Small intestine (tissue), 16 donors: ENCODE measurements at places on chromosomes 11 and 22. TPM values are rescaled to one million over a fixed set of nuclear protein-coding genes. Genes with fewer than 3 reads are reported as not detected.

- no peaks in the 10 kb centered on the region for H3K36me3 ChIP-seq
- no peaks in the 10 kb centered on the region for H3K4me1 ChIP-seq
- no peak overlapping the region for H3K4me3 ChIP-seq
- H3K27ac ChIP-seq: no peak overlapping the region
Measured at GRCh38 chr22:48663297-48663696, 1164.4 kb downstream of the BRD1 start.

DNA sequence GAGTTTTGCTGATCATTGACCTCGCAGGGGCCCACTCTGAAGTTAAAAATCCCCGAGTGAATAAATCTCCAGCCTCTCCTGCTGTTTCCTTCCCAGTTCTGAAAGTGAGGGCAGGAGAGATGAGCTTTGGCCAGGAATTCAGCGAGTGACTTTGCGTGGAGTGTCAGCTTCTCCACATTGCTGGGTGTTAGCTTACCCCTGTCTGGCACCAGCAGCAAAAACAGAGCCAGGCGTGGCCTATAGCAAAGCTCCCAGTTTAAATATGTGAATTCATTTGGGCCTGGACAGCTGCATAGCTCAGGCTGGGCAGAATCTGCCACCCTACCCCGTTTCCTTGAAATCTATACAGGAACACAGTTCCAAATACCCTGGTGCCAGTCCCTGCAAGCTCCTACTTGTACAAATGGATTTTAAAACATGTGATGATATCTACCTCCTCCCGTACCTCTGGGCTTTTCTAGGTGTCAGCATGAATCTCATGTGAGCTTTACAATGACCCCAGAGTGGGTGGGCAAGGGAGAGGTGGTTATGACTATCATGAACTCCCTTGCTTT lies 25.6 kb downstream of the TIMP3 start:
- H3K27me3 ChIP-seq: no peaks in the 10 kb centered on the region
- no peak for DNase-seq
- peaks cover 5% of the 10 kb centered on the region for H3K4me1 ChIP-seq
- H3K4me3 ChIP-seq: no peak overlapping the region
- peaks cover 6% of the 10 kb centered on the region for H3K36me3 ChIP-seq

DNA sequence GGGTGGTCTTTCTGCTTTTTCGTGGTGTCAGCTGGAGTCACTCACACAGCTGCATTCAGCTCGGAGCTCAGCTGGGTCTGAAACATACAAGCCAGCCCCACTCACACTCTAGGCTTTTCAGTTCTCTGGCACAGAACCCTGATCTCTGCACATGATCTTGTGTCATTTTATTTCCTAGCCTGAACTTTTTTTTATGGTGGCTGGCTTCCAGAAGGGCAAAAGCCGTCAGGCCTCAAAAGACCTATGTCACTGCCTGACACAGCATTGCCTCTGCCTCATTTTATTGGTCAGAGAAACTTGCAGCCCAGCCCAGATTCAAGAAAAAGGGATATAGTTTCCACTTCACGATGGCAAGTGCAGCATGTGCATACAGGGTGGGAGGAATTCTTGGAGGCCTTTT lies 117.8 kb downstream of the NTM start:
- peak overlapping the region; percentile 82 for H3K27ac ChIP-seq
- peak; percentile 14 for DNase-seq
- H3K4me3 ChIP-seq: no peak overlapping the region

- no peaks in the 10 kb centered on the region for H3K36me3 ChIP-seq
- H3K4me1 ChIP-seq: no peaks in the 10 kb centered on the region
- no peaks in the 10 kb centered on the region for H3K27me3 ChIP-seq
- no peak overlapping the region for H3K27ac ChIP-seq
Measured at GRCh38 chr22:39268645-39269044, 23.9 kb upstream of the PDGFB start.

DNA sequence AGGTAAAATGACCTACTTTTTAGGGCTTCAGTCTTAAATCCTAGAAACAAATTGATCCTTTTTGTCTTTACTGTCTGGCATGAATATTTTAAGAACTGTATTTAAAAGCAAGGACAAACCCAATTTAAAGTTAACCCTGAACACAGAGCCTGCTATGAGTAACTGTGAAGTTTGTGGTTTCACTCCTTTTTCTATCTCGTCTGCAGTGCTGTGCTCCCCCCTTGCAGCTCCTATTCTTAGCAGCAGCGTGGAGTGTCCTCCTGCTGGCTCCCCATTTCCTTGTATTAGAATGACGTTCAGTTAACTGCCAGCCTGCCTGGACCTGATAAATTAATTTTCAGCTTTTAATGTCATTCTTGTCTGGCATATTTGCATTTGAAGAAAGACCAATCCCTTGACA lies 40.0 kb upstream of the LRRC4C start:
- H3K27ac ChIP-seq: no peak overlapping the region
- no peak for DNase-seq
- no peaks in the 10 kb centered on the region for H3K4me1 ChIP-seq
- H3K36me3 ChIP-seq: no peaks in the 10 kb centered on the region
- no peak overlapping the region for H3K4me3 ChIP-seq
- no peaks in the 10 kb centered on the region for H3K27me3 ChIP-seq

DNA sequence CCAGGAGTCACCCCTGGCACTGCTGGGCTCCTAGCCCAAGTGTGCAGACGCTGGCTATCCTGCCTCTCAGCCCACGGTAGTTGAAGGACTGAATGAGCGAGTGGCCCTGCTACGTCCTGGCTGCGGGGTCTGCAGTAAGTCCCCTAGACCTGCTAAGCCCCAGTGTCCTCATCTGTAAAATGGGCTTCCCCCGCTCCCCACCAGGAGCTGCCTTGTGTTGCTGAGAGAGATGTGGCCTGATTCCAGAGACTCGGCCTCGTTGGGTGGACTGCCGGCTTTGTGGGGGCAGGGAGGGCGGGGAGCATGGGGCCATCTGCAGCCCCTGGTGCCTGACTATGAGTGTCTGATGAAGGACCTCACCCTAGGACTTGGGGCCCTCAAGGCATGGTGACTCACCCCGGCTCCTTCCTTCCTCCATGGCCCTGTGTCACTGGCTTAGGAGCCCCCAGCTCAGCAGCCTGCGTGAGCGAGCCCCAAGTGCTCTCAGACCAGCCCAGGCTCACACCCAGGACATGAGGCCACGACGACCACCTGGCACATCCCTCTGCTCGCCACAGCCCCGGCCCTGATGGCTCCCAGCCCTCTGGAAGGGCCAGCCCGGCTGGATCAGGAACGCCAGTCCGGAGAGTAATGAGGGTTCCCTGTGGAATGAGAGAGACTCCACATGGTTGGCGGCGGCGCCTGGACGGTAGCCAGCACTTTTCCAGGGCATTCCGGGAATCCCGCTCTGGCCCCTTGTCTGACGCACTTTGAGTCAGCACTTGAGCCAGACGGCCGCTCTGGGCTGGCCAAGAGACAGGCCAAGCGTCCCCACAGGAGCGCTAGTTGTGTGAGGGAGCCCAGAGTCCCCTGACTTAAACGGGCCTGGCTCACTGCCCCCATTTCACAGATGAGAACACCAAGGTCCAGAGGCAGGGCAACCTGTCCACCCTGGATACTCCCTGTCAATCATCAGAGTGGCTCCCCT lies 50.5 kb upstream of the SHISAL1 start:
- no peaks in the 10 kb centered on the region for H3K27me3 ChIP-seq
- peak; percentile 57 for DNase-seq
- no peak overlapping the region for H3K4me3 ChIP-seq
- no peaks in the 10 kb centered on the region for H3K4me1 ChIP-seq

GRCh38 chr11:69474736-69475135 lies 6.7 kb upstream of the LINC01488 start:
- no peaks in the 10 kb centered on the region for H3K36me3 ChIP-seq
- H3K27me3 ChIP-seq: no peaks in the 10 kb centered on the region
- H3K4me3 ChIP-seq: no peak overlapping the region

- no peaks in the 10 kb centered on the region for H3K27me3 ChIP-seq
- no peak overlapping the region for H3K27ac ChIP-seq
- H3K4me3 ChIP-seq: no peak overlapping the region
- H3K4me1 ChIP-seq: no peaks in the 10 kb centered on the region
Measured at GRCh38 chr11:10444725-10445315, 10.2 kb upstream of the AMPD3 start.

GRCh38 chr11:116860303-116860702 lies 22.9 kb upstream of the APOA1 start:
- H3K27me3 ChIP-seq: no peaks in the 10 kb centered on the region
- H3K36me3 ChIP-seq: peaks cover 11% of the 10 kb centered on the region
- H3K4me1 ChIP-seq: no peaks in the 10 kb centered on the region
- H3K4me3 ChIP-seq: no peak overlapping the region
- no peak overlapping the region for H3K27ac ChIP-seq

- H3K27ac ChIP-seq: no peak overlapping the region
- H3K36me3 ChIP-seq: no peaks in the 10 kb centered on the region
- DNase-seq: peak; percentile 35
Measured at GRCh38 chr11:6755303-6755952, 16.3 kb downstream of the OR2AG2 start.

Gene SYT12
- polyA plus RNA-seq: 0.01 TPM

Gene PNPLA3
- polyA plus RNA-seq: 0.53 TPM

Gene PARVA
- 6.5 TPM for polyA plus RNA-seq
